Uterus (tissue), 4 donors: ENCODE measurements at places on chromosomes 3 and 15. TPM values are rescaled to one million over a fixed set of nuclear protein-coding genes. Genes with fewer than 3 reads are reported as not detected.

JMJD7 gene
- 0.59 TPM for total RNA-seq

CPLX3 gene
- not detected for total RNA-seq

TRPM7 gene
- 59.3 TPM for total RNA-seq

ERC2 gene
- total RNA-seq = 1.7 TPM

TNFAIP8L3 gene
- total RNA-seq = 45.9 TPM

TNNC1 gene
- 3.0 TPM for total RNA-seq

ACKR2 gene
- 8.7 TPM for total RNA-seq

NR2E3 gene
- not detected for total RNA-seq
